ENCODE measurements at places on chromosomes 12 and 14. TPM values are rescaled to one million over a fixed set of nuclear protein-coding genes. Genes with fewer than 3 reads are reported as not detected.
A peak's percentile ranks its signal among the peaks of the same experiment; 100 is the strongest.

GRCh38 chr14:88005050-88005481 is at the start of gene GPR65:
Gene GPR65, plus strand, starts transcription at chr14:88005135. Its CDS starts 5,713 bp downstream, at chr14:88010848.
- H3K36me3 ChIP-seq: peaks cover 52% of the 10 kb centered on the region
- peaks cover 60% of the 10 kb centered on the region for H3K4me1 ChIP-seq
- DNase-seq: peak; percentile 76
- no peaks in the 10 kb centered on the region for H3K27me3 ChIP-seq
- peak within 1 kb of the TSS; percentile 91 for H3K4me3 ChIP-seq
- peak within 1 kb of the TSS; percentile 96 for H3K27ac ChIP-seq

DNA sequence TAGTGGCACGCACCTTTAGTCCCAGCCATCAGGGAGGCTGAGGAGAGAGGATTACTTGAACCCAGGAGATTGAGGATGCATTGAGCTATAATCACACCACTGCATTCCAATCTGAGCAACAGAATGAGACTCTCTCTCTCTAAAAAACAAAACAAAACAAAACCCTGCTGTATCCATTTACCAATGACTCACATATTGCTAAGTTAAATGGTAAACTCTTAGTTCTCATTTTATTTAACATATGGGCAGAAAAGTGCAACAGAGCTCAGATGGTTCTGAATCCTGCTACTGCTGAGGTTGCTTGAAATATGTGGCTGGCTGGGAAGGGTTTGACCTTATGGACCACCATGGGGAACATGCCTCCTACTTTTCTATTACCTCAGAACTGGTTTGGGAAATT is 33.7 kb upstream of the CCNT1 start:
- peaks cover 8% of the 10 kb centered on the region for H3K4me1 ChIP-seq
- no peak overlapping the region for H3K27ac ChIP-seq
- DNase-seq: no peak
- no peaks in the 10 kb centered on the region for H3K36me3 ChIP-seq

DNA sequence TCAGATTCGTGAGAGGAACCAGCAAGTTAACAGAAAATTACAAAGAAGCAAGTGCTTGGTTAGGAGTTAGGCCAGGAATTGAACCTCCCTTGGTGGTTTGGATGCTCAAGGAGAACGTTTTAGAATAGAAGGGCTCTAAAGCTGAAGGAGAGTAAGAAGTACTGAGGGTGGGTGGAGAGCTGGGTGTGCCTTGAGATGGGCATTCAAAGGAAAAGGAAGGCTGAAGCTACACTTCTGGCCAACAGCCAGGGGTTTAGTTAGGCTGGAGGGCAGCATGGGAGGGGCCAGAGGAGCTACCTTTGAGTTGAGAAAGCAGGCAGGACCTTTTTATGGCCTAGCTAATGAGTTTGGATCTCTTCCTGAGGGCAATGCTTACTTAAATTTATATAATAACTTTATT is 421.2 kb downstream of the CCDC91 start:
- no peak overlapping the region for H3K27ac ChIP-seq
- H3K36me3 ChIP-seq: no peaks in the 10 kb centered on the region
- H3K4me1 ChIP-seq: no peaks in the 10 kb centered on the region
- DNase-seq: no peak

GRCh38 chr12:41221491-41221890 is 33.4 kb downstream of the PDZRN4 start:
- no peak overlapping the region for H3K4me3 ChIP-seq
- H3K4me1 ChIP-seq: no peaks in the 10 kb centered on the region
- no peak overlapping the region for H3K27ac ChIP-seq

DNA sequence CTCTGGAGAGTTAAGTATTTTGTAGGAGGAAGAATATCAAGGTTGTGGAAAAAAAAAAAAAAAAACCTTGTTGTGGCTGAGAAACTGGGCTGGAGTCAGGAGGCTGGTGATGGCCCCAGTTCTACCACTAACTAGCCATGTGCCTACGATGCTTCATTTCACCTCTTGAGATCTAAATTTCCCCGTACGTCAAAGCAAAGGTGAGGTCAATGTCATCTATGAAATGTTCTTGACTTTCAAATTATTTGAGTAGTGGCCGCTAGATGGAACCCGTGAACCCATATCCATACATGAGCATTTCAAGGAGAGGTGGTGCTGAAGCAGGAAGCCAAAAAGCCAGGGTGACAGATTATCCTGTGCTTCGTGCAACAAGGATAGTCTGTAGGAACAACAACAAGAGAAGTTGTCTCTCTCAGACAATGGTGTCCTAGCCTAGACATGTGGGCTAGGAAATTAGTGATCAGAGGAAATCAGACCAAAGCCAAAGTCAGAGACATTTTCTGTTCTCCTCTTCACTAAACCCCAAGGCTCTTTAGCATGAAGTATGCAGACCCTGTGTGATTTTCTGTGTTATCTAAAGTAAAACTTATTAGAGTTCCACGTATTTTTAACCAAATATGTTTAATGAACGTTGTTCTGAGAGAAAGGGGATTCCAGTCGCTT is 95.5 kb upstream of the ETV6 start:
- no peak overlapping the region for H3K27ac ChIP-seq
- H3K4me1 ChIP-seq: peaks cover 22% of the 10 kb centered on the region
- H3K4me3 ChIP-seq: no peak overlapping the region

DNA sequence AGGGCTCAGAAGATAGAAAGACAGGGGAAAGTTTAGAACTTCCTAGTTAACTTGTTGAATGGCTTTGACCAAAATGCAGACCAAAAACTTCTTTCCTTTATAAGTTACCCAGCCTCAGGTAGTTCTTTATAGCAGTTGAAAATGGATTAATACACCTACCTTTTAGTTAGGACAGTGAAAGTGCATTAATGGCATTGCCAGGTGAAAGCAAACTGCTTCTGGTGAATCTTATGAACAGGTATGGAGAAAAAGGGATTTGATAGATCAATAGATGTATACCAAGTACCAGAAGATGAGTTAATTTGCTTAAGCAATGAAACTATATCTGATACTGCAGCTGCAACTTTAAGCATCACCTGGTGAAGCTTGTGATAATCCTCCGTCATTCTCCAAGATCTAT is 14.2 kb upstream of the STYK1 start:
- H3K4me1 ChIP-seq: no peaks in the 10 kb centered on the region
- H3K4me3 ChIP-seq: no peak overlapping the region
- H3K27ac ChIP-seq: no peak overlapping the region
- no peaks in the 10 kb centered on the region for H3K36me3 ChIP-seq
- H3K27me3 ChIP-seq: peaks cover 4% of the 10 kb centered on the region

DNA sequence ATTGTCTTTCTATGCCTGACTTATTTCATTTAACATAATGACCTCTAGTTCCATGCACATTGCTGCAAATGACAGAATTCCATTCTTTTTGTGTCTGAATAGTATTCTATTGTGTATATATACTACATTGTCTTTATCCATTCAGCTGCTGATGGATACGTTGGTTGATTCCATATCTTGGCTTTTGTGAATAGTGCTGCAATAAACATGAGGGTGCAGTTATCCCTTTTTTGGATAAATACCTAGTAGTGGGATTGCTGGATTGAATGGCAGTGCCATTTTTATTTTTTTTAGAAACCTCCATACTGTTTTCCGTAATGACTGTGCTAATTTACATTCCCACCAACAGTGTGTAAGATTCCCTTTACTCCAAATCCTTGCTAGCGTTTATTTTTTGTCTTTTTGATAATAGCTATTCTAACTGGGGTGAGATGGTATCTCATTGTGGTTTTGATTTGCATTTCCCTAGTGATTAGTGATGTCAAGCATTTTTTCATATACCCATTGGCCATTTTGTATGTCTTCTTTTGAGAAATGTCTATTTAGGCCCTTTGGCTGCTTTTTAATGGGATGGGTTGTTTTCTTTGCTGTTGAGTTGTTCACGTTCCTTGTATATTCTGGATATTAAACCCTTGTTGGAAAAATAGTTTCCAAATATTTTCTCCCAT is 2.3 kb downstream of the OAS2 start:
- DNase-seq: no peak
- H3K4me1 ChIP-seq: peaks cover 60% of the 10 kb centered on the region

GRCh38 chr12:88703790-88704189 is 123.5 kb upstream of the KITLG start:
- H3K4me3 ChIP-seq: no peak overlapping the region
- no peak overlapping the region for H3K27ac ChIP-seq
- H3K27me3 ChIP-seq: no peaks in the 10 kb centered on the region
- no peaks in the 10 kb centered on the region for H3K36me3 ChIP-seq
- no peak for DNase-seq

GRCh38 chr12:31600750-31601149 is 9.8 kb upstream of the DENND5B start:
- DNase-seq: no peak
- H3K27ac ChIP-seq: no peak overlapping the region
- no peaks in the 10 kb centered on the region for H3K27me3 ChIP-seq
- no peaks in the 10 kb centered on the region for H3K4me1 ChIP-seq
- no peak overlapping the region for H3K4me3 ChIP-seq

- H3K27me3 ChIP-seq: no peaks in the 10 kb centered on the region
- no peak overlapping the region for H3K4me3 ChIP-seq
- no peak for DNase-seq
- no peaks in the 10 kb centered on the region for H3K36me3 ChIP-seq
- H3K27ac ChIP-seq: no peak overlapping the region
These were observed 758.3 kb downstream of the C12orf50 start for GRCh38 chr12:87270919-87271318.

GRCh38 chr12:15088105-15088504 is 115.3 kb downstream of the PDE6H start:
- peaks cover 10% of the 10 kb centered on the region for H3K27me3 ChIP-seq
- no peak for DNase-seq

DNA sequence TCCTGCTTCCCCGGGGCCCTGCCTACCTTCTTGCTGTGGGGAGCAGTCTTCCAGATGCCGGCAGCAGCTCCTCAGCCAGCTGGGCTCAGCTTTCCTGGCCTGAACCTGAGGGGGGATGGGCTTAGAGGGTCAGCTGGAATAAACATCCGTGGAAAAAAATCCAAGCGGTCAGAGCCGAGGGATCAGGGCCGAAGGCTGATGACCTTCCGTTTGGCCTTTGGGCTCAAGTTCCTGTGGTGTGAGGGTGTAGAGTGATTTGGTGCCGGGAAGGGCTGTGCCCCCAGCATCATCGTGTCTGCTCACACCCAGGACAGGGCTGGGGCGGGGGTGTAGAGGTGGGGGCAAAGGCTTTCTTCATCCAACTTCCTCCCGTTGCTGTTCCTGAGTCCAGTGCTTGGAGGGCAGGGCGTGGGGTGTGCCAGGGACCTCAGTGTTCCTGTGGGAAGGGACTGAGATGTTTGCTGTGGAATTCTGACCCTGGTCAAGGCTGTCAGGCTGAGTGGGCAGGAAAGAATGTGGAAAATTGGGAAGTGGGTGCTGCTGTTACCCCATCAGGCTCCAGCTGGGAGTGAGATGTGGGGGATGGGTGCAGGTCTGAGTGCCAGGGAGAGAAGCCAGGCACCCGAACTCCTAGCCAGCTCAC is 2.6 kb downstream of the SMIM41 start:
- no peak overlapping the region for H3K27ac ChIP-seq
- H3K27me3 ChIP-seq: peaks cover 1% of the 10 kb centered on the region
- no peak overlapping the region for H3K4me3 ChIP-seq
- H3K4me1 ChIP-seq: peaks cover 18% of the 10 kb centered on the region
- no peak for DNase-seq

DNA sequence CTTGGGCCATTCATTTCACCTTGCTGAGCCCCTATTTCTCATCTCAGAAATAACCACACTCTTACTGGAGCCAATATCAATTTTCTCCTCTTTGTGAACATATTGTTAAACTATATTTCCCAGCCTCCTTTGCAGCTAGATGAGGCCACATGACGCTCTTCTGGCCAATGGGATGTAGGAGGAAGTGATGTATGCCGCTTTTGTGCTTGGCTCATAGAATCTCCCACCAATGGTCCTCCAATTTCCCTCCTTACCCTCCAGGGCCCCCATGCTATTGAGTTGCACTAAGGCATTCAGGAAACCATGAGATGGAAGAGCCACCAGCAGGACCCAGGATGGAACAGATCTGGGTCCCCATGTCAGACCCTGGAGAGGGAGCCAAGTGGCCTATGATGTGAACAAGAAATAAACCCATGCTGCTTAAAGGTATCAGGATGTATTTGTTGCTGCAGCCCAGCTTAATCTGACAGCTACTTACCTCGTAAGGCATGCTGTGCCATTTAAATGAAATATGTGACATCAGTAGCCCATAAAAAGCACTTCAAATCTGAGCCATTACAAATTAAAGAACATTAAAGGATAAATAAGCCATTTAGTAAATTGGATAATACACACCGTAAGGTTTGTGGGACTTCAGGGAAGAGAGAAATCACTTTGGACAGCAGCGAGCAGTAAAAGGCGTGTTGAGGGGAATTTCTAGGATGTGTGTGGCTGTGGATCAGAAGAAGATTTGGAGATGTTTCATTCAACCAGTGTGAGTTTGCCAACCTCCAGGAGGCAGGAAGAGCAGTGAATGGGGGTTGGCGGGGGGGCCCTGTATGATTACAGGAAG is 24.4 kb upstream of the BDKRB2 start:
- H3K27ac ChIP-seq: no peak overlapping the region
- H3K36me3 ChIP-seq: no peaks in the 10 kb centered on the region
- H3K27me3 ChIP-seq: peaks cover 4% of the 10 kb centered on the region
- no peak for DNase-seq
- no peaks in the 10 kb centered on the region for H3K4me1 ChIP-seq

- peaks cover 28% of the 10 kb centered on the region for H3K4me1 ChIP-seq
- no peak overlapping the region for H3K27ac ChIP-seq
- H3K36me3 ChIP-seq: no peaks in the 10 kb centered on the region
- no peaks in the 10 kb centered on the region for H3K27me3 ChIP-seq
- DNase-seq: no peak
- H3K4me3 ChIP-seq: no peak overlapping the region
These were observed 27.6 kb upstream of the PPP1R13B start for GRCh38 chr14:103875010-103875409.

GRCh38 chr14:87044807-87045206 is 948.2 kb downstream of the GALC start:
- H3K27me3 ChIP-seq: no peaks in the 10 kb centered on the region
- no peaks in the 10 kb centered on the region for H3K4me1 ChIP-seq
- no peak for DNase-seq
- H3K27ac ChIP-seq: no peak overlapping the region
- H3K36me3 ChIP-seq: no peaks in the 10 kb centered on the region

DNA sequence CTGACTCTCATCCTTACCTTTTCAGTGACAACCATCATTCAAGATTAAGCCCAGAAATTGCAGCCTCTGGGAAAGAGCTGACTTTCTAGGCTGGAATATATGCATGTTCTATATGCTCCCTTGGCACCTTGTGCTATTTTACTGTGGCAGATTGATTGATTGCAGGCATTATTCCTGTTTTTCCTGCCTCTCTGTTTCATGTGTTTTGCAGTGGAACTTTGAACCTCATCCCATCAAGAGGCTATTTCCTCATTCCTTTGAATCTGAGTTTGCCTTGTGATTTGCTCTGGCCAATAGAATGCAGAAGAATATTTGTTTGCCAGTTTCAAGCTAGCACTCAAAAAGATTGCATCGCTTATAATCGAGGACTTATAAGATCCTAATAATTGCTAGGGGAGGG is 174.8 kb upstream of the DCN start:
- DNase-seq: no peak
- H3K27me3 ChIP-seq: peaks cover 18% of the 10 kb centered on the region
- H3K4me1 ChIP-seq: no peaks in the 10 kb centered on the region
- no peaks in the 10 kb centered on the region for H3K36me3 ChIP-seq
- no peak overlapping the region for H3K27ac ChIP-seq
- H3K4me3 ChIP-seq: no peak overlapping the region

Gene CPNE6
- 0.10 TPM for total RNA-seq

Gene LMNTD1
- not detected for total RNA-seq

Gene ZBTB25
- 26.2 TPM for total RNA-seq

Gene FOXG1
- not detected for total RNA-seq

Gene FITM1
- total RNA-seq: 2.1 TPM

Gene GLIPR1L2
- not detected for total RNA-seq

Gene SERPINA9
- total RNA-seq: not detected

Gene HEBP1
- total RNA-seq: 13.2 TPM

Gene ANO4
- not detected for total RNA-seq

Gene FBXL14
- total RNA-seq: 28.9 TPM

All from activated CD8-positive, alpha-beta T cell treated with anti-CD3 and anti-CD28 coated beads, Interleukin-2, amount 10 ng/mL, durations not matched to agents 7 days and 5 days (primary cell).